ENCODE measurements at places on chromosomes 11 and 22.

DNA sequence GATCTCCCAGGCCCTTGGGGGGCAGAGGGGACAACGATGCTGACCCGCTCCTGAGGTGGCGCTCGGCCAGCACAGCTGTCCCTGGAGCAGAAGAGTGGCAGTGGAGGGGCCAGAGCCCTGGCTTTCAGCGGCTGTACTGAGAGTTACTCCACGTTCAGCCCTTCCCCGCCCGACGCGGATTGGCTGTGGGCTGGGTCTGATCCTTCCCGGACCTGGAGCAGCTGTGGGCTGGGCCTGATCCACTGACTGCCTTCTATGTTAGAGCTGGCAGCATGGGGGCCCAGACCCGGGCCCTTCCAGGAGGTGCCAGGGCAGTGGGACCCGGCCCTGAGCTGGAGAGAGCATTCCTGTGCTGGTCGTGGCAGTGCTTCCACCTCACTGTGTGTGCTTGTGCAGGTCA lies 27.8 kb downstream of the YWHAH start:
- no peak for DNase-seq

DNA sequence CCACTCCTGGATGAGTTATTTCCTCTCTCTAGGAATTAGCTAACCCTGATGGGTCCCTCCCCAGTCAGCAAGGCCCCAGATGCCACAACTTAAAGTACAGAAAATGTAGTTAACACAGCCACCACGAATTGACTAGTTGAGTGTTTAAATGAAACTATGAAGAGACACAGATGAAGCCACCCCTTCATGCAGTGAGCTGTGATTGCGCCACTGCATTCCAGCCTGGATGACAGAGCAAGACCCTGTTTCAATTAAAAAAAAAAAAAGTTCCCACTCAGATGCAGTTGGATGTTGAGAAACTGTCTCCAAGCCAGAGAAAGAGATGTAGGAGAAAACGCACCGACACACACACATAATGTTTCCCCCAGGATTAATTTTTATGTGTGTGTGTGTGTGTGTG lies 53.3 kb downstream of the SCN3B start:
- no peak for DNase-seq

DNA sequence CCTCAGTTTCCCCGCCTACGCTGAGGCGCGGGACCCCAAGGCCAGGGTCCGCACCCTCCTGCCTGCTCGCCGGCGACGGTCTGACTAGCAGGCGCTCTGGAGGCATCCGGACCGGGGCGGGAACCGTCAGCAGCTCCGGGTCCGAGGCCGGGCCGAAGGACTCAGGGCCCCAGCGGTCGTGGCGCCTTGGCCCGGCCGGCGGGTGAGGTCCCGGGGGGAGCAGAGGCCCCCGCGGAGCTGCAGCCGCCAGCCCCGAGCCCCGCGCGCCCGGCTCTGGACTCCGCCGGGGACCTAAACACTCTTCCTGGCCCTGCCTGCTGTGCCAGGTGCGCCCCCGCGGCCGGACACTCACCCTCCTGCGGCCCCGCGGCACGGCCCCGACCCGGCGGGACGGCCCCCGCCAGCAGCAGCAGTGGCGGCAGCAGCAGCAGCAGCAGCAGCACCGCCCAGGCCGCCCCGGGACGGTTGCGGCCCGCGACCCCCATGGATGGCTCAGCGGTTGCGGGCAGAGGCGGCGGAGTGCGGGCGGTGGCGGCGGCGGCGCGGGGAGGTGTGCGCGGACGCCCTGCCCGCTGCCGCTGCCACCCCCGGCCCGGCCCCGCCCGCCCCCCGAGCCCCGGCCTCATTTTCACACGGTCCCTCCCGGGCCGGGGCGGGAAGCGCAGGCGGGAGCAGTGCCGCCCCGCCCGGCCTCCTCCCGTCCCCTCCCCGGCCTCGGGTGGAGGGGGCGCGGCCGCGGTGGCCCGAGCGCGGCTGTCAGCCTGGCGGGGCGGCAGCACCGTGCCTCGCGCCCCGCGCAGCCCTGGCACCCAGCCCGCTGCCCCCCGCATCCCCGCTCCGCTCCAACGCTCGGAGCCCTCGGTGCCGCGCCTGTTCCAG lies at the start of gene SCUBE2:
Gene SCUBE2, minus strand, starts transcription at position 556 of the 879 bp plus-strand sequence. Its CDS starts 71 bp downstream, at position 485.
- no peak for DNase-seq

GRCh38 chr11:43124272-43124935 lies 187.4 kb upstream of the API5 start:
- no peak for DNase-seq

DNA sequence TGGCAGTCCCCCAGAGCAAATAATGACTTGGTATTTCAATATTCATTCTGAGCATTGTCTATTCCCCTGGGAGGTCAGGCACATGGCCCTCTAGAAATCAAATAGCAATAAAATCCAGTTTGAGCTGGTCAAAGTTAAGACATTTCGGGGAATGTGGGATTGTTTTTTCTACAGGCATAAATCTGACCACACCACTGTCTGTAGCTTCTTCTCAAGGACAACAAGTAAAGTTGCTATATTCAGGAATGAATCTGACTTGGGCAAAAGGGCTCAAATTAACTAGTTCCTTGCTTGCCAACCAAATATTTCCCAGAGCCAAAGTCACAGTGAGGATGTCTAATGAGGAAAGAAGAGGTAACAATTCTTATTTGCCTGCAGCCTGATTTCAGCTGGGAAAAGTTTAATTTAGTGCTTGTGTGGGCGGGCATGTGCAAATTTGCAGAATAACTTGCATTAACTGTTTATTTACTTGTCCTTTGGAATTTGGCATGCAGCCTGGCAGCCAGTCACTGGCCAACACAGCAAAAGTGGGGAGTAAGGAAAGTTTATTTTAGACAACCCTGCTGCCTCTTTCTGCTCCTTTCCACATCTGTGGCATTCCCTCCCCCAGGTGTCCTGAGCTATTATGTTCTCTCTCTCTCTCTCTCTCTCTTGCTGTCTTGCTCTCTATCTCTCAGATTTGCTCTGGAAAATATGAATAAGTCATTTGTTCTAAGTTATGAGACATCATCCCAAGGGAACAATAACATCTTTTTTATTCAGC lies 51.2 kb upstream of the ARHGAP20 start:
- no peak for DNase-seq

DNA sequence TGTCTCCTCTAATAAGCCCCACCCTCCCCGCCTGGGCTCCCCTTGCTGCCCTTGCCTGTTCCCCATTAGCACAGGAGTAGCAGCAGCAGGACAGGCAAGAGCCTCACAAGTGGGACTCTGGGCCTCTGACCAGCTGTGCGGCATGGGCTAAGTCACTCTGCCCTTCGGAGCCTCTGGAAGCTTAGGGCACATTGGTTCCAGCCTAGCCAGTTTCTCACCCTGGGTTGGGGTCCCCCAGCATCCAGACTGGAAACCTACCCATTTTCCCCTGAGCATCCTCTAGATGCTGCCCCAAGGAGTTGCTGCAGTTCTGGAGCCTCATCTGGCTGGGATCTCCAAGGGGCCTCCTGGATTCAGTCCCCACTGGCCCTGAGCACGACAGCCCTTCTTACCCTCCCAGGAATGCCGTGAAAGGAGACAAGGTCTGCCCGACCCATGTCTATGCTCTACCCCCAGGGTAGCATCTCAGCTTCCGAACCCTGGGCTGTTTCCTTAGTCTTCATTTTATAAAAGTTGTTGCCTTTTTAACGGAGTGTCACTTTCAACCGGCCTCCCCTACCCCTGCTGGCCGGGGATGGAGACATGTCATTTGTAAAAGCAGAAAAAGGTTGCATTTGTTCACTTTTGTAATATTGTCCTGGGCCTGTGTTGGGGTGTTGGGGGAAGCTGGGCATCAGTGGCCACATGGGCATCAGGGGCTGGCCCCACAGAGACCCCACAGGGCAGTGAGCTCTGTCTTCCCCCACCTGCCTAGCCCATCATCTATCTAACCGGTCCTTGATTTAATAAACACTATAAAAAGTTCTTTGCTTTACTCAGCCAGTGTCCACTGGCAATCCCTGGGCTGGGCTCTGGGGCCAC lies 14.4 kb downstream of the TSKU start:
- DNase-seq = no peak

DNA sequence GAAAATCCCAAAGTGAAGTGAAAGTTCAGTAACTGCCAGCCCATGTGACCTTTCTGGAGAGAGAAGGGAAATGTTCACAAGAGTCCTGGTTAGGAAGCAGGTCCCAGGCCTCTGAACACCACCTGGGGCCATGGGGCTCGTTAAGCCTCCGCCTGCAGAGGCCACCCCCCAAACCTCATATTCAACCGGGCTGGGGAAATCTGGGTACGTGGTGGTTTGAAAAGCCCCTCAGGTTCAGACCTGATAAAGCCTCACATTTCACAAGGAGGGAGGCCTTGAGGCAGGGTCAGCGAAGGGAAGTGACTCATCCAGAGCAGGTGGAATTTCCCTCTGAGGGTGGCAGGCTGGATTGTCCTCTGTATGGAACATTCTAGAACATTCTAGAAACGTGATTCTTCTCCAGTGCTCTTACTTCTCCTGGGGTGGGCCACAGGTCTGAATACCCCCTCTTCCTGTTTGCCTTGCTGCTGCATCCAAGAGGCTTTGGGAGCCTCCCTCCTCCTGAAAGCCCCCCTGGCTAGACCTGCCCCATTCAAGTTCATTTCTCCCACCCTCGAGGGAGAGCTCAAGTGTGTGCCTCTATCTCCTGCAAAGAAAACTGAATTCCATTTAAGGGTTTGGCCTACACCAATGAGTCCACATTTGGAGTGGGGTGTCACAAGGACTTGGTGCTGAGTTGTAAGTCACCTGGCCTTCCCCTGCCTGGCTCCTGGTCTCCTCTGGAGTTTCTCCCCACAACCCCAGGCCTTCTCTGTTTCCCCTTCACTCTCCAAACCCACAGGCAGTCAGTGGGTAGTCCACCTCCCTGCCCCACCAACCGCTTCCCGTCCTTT lies 6.3 kb downstream of the FXYD2 start:
- no peak for DNase-seq

DNA sequence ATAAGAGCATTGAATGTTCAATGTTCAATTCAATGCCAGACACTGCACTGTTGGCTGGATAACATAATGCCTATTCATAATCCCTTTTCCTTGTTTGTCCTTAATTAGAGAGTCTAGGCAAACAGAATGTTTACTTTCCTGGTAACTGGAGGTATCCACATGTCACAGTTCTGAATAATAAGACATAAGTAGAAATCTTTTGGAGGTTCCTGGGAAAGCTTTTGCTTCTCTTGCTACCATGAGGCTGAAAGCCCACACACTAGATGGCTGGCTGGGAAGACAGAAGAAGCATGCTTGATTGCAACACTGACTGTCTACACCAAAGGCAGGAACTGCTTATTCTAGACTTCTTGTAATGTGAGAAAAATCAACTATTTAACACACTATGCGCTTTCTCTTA lies 79.5 kb downstream of the GAB2 start:
- peak; percentile 88 for DNase-seq

DNA sequence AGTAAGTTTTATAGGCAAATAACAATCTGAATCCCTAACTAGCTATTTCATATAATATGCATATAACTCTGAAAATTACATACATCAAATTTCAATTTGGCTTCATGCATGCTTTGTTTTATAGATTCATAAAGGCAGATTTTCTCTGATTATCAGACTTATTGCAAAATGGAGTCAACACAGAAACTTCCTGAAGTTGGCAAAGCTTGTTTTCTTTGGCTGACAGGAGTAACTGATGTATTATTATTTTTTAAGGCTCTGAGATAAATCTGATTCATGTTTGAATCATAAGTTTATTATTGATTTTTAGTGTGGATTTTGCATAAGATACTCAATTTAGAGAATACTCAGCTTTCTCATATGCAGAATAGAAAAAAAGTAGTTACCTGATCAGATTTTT lies 356.3 kb upstream of the CCDC90B start:
- DNase-seq = no peak

- no peak for DNase-seq
Measured at GRCh38 chr11:16204261-16204660, 152.1 kb downstream of the SOX6 start.
